Right ventricle myocardium superior (tissue), 1 donor: ENCODE measurements at places on chromosomes 5 and 9. TPM values are rescaled to one million over a fixed set of nuclear protein-coding genes. Genes with fewer than 3 reads are reported as not detected.

DNA sequence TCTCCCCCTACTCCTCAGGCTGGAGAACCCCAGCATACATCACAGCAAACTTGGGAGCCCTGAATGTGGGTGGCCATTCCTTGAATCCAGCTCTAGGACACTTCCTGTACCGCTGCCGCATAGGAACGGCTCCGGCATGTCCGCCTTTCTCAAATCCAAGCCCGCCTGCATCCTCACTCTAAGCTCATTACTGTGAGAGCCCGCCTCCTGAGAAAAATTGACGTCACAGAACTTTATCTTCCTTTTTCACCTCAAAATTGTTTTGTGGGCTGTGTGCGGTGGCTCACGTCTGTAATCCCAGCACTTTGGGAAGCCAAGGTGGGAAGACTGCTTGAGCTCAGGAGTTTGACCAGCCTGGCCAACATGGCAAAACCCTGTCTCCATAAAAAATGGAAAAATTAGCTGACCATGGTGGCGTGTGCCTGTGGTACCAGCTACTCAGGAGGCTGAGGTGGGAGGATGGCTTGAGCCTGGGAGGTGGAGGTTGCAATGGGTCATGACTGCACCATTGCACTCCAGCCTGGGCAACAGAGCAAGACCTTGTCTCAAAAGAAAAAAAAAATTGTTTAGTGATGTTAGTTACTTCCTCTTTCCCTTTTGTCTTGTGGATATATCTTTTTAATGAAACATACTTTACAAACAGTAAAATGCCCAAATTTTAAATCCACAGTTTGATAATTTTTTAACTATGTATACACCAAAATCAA, 22.8 kb downstream of the RNF44 start:
- DNase-seq: no peak

DNA sequence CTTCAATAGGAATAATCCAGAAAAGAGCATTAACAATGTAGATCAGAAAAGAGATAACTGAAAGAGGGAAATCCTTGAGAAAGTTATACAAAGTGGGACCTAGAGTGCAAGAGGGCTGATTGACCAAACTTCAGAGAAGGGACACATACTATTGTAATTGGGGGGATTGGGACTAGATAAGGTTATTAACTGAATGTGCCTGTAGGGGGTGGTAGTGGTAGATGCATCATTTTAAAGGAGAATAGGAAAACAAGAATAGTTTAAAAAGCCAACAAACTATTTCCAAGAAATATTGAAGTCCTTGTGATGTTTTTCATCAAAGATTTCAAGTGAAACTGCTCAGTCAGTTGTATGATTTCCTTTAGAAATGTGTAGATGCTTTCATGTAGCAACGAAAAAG, 468.5 kb downstream of the TAF11L14 start:
- no peak for DNase-seq

Gene PTPA
- 179 TPM for total RNA-seq

DNA sequence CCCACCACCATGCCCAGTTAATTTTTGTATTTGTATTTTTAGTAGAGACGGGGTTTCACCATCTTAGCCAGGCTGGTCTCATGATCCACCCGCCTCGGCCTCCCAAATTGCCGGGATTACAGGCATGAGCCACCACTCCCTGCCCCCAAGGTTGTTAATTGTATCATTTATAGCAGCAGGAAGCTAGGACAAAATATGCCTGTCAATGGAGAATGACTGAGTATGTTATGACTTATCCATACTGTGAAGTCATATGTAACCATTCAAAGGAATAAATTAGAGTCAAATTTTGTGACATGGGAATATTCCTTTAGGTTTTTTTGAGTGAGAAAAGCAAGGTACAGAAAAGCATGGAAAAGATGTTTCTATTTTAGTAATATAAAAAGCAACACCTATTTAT, 3.9 kb upstream of the DAB2 start:
- no peak for DNase-seq

GRCh38 chr9:27645161-27645840, 72.0 kb upstream of the C9orf72 start:
- no peak for DNase-seq

Gene TEK
- 19.1 TPM for total RNA-seq

GRCh38 chr5:116739571-116739970, 164.9 kb upstream of the SEMA6A start:
- DNase-seq: no peak

DNA sequence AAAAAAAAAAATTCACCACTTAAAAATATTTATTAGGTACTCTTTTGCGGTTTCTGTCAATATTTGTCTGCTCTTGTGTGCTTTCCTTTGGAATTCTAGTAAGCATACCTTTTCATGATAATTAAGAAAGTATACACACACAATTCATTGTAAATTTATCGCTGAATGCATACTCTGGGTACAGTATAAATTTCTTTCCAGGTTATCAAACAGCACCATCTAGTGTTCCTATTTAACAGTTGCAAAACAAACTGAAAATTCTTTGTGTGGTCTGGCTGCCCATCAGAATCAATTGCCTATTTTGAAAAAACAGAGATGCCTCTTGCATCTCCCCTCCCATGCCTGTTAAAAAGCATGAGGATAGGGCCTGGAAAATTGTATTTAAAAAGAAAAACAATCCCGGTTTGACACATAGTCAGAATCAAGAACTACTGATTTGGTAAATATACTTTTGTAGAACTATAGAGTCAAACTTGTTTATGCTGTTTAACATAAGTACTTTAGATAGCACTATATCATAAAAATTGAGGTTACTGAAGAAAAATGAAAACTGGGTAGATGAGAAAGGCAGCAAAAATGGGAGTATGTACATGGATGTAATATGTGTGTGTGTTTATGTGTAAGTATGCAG, 16.2 kb downstream of the PGGT1B start:
- DNase-seq: no peak

Gene SLC4A9
- not detected for total RNA-seq

DNA sequence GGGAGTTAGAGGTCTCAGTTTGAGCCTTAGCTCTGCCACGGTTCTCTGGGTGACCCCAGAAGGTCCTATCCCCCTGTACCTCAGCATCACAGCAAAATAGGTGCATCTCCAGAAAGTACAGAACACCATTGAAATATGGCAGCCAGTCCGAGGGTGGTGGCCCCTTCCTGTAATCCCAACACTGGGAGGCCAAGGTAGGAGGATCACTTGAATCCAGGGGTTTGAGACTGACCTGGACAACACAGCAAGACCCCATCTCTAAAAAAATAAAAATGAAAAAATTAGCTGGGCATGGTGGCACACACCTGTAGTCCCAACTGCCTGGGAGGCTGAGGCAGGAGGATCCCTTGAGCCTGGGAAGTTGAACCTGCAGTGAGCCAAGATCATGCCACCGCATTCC, 7.0 kb upstream of the CRB2 start:
- no peak for DNase-seq

GRCh38 chr5:142315096-142315900, 9.5 kb downstream of the SPRY4 start:
- no peak for DNase-seq

DNA sequence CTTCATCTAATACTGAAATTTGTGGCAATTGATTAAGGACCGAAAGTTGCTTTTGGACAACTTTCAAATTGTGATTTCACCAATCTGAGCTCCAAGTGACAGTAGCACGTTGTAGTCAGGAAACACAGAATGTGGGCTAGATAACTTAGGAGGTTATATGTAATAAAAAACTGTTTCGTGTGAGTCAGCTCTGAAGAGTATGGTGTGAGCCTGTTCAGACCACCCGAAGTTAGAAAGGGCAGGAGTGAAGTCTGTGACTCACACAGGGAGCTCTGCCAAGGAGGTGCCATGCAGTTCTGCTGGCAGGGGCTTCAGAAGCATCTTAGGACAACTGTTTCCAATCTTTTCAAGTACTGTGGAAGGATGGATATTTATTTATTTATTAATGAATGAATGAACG, 16.4 kb upstream of the ZBTB34 start:
- DNase-seq: no peak

Gene PRUNE2
- total RNA-seq: 1.3 TPM

Gene HEMGN
- total RNA-seq: not detected

Gene LECT2
- not detected for total RNA-seq

DNA sequence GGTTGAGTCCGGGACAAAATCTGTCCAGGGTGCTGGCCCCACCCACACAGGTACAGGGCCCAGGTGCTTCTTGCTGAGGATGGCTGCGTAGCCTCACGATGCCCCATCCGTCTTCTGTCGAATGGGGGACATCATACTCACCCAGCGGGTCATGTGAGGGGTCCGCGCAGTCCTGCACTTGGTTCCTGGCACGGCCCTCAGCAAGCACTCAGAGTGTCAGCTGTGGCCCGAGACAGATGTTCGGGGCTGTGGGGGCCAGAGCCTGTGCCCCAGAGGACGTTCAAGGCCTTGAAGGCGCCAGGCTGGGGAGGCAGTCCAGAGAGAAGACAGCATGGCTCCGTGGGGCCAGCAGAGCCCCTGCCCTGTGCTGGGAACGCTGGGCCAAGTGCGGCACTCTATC, 27.8 kb downstream of the NR5A1 start:
- DNase-seq: no peak

DNA sequence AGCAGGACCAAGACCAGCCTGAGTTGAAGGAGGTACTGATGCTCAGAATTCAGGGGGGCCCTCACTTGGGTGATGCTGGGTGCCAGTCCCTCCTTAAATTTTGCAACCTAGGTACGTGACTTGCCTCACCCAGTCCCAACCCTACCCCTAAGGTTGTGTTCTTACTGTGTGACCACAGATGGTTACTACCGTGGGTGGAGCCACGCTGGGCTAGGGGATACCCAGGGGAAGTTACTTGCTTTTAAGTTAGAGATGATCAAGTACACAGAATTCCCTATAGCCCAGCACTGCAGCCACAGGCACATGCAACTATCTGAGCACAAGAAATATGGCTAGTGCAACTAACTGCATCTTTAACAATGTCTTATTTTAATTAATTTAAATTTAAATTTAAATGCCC, 32.9 kb downstream of the NXNL2 start:
- no peak for DNase-seq

GRCh38 chr5:62431735-62432620, 19.4 kb downstream of the IPO11 start:
- DNase-seq: no peak

- DNase-seq: no peak
These were observed 60.8 kb downstream of the MAPKAP1 start for GRCh38 chr9:125646217-125646616.

Gene SCGB3A2
- not detected for total RNA-seq

Gene NFIL3
- total RNA-seq: 19.9 TPM

- no peak for DNase-seq
These were observed 610.4 kb upstream of the NUDT12 start for GRCh38 chr5:104172976-104173375.

Gene RACK1
- 577 TPM for total RNA-seq

Gene CNTFR
- total RNA-seq: 7.8 TPM

Gene MEF2C
- total RNA-seq: 52.3 TPM

Gene EMB
- total RNA-seq: 15.9 TPM

DNA sequence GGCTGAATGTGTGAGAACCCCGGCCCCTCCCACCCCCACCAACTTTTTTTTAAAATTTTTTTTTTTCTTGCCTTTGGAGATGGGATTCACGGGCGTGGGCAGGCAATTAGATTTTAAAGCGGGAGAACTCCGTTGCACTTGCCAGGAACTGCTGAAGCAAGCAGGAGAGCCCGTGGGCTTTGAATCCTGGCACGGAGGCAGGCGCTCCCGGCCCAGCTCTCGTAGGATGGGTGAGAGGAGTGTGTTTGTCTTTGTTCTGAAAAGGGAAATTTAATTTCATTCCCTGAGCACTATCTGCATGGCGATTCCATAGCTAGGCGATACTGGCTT, 54.3 kb upstream of the BOD1 start:
- no peak for DNase-seq

Gene IFNB1
- not detected for total RNA-seq

GRCh38 chr5:145764325-145764724, 70.8 kb downstream of the PRELID2 start:
- DNase-seq: no peak

DNA sequence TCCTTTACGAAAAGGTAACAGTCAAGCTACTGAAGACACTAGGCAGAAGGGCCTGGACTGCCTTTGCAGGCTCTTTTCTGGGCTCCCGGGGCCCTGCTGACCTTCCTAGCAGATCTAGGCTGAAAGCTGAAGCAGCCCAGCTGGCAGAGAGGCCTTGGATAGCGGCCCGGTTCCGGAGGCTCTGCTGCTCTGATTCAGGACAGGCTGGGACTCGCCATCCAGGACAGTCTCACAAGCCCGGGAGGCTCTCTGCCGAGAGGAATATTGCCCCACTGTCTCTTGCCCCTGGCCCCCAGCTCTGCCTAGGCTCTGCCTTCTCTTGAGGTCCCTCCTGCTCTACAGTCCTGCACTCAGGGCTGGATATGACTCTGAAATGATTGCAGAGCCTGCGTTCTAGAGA, 67.8 kb downstream of the PSD2 start:
- peak; percentile 90 for DNase-seq

- no peak for DNase-seq
These were observed 241.5 kb upstream of the CLINT1 start for GRCh38 chr5:158100373-158100888.

- no peak for DNase-seq
These were observed 81.0 kb downstream of the NNT start for GRCh38 chr5:43683884-43684471.

Gene ACTBL2
- total RNA-seq: not detected

DNA sequence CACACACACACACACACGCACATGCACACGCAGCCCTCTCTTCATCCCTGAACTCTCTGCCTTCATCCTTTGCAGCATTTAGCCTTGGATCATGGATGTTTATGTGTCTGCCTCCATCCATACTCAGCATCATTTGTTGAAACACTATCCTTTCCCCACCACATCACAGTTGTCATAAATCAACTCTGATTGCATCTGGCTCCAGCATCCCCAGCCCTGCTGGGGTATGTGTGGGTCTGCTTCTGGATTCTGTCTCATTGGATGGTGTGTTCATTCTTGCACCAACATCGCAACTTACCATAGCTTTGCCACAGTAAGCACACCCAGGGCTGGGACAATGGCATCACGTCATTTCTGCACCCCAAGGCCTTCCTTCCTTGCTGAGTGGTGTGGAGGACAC, 175.4 kb downstream of the RGS3 start:
- no peak for DNase-seq

Gene PCDHGB3
- total RNA-seq: 7.6 TPM

GRCh38 chr9:95740217-95741004, 135.1 kb upstream of the ERCC6L2 start:
- DNase-seq: no peak
